ENCODE measurements at places on chromosomes 16 and 17. TPM values are rescaled to one million over a fixed set of nuclear protein-coding genes. Genes with fewer than 3 reads are reported as not detected.

DNA sequence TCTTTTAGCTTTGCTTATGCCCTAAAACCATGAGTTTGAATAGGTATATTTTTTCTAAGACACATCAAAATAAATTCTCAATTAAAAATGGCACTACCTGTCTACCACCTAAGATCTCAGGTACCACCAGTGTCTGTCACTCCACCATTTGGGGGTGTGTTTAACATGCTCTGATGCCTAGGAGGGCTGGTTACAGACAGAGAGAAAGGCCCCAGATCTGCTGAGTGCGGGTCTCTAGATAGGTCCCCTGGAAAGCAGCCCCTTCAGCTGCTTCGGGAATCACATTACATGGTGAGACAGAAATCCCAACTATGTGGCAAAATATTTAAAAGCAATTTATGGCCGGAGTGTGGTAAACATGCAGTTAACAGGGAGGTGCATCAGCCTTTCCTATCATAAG lies 653 bp upstream of the VAC14 start:
- no peak for DNase-seq

ABCC11 gene
- total RNA-seq = not detected

GRCh38 chr17:77405867-77406732 lies 265.3 kb downstream of the SEC14L1 start:
- DNase-seq = peak; percentile 62

DNA sequence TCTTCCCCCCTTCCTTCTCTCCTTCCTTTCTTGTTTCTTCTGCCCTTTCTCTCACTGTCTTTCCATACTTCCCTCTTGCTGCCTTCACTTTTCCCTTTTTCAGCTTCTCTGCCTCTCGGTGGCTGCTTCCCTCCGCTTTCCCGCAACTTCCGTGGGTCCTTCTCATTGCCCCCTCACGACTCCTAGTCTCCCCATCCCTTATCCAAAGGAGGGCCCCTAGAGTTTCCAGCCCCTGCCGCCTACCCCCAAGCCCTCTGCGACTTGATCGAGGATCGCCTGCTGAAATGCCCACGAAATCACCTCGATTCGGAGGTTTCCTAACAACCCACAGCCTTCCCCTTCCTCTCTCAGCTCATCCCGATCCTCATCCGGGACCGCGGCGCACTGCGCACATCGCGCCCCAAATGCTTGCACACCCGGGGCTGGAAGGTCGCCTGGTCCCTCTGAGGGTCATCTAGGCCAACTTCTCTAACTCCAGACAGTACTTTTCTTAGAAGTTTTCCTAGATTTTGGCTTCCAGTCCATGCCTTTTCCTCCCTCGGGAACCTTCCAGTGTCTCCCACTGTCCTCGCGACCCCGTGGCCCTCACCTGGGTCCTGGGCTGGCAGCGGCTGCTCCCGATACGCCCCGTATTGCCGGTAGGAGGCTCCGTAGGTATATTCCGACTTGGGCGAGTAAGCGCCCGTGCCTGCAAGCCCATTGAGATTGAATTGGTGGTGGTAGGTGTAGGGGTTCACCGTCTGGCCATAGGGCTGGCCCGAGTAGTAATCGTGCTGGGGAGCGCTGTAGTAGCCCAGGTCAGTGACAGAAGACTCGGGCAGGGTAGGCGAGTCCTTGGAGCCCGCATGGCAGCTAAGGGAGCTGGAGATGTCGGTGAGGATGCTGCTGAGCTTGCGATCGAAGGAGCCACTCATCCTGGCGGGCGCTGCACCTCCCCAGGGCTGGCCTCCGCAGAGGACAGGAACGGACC lies 654 bp downstream of the DLX3 start:
- DNase-seq = no peak

NOD2 gene
- total RNA-seq = 0.48 TPM

DNA sequence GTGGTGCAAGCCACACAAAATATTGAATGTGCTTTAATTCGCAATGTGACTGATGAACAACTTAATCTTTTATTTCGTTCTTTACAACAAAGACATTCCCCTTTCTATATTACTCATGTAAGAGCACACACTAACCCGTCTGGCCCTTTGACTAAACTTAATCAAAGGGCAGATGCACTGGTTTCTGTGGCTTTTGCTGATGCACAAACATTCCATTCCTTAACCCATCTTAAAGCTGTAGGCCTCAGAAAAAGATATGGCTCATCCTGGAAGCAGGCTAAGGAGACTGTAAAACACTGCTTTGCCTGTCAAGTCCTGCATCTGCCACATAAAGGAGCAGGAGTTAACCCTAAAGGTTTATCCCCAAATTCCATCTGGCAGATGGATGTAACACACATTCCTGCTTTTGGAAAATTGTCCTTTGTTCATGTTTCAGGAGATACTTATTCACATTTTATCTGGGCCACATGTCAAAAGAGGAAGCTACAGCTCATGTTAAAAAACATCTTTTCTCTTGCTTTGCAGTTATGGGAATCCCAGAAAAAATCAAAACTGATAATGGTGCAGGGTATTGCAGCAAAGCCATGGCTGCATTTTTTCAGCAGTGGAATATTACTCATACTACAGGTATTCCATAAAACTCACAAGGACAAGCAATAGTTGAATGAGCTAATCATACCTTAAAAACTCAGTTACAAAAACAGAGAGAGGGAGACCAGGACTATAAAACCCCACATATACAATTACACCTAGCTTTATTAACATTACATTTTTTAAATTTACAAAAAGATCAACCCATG lies 137.2 kb downstream of the AHSP start:
- no peak for DNase-seq

DNA sequence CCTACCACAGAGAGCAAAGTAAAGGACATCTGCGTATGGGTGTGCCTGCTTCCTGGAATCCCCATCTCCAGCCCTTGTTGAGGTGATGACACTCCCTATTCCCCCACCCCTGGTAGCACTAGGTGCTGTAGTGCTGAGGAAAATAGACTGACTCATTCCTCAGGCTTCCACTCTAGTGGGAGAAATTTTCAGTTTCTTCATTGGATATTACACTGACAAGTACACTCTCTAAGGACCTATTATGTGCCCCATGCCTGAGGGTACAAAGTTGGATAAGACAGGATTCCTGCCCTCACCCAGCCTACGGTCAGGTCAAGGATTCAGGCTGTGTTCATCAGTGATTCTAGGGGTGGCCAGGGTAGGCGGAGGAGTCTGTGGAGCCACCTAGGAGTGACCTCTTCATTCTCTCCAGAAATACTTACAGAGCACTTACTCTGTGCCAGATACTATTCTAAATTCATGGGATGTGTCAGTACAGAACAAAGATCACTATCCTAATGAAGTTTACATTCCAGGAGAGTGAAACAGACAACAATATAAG lies 4.5 kb upstream of the ZC3H7A start:
- no peak for DNase-seq

CDH13 gene
- 166 TPM for total RNA-seq

DNA sequence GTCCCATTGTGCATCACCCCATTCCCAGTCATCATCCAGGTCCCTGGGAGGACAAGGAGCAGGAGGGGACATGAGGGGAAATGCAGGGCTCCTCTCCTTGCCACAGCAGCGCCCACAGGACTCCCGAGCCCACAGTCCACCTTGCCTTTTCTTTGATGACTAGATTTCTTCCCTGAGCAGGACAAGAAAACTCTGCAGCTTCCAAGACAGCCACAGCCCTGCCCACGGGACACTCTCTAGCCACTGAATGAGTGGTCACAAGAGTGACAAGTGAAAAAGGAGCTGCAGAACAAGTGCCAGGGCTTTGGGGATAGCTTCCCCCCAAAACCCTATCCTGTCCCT lies 4.7 kb downstream of the NEURL4 start:
- no peak for DNase-seq

DNA sequence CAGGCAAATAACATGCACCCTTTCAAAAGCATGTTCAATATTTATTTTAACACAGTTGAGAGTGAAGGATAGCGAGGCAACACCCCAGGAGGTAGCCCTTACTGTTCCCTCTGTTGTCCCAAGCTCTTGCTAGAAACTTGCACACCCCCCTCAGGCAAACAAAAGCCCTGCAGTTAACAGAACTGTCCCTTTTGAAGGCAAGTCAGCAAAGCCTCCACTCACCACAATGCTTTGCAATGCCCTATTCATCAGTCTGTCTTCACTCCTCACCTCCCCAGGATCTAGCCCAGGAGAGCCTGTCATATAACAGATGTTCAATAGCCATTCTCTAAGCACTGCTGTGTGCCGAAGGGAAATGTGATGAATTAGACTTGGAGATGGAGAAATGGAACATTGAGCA lies 3.5 kb upstream of the CNEP1R1 start:
- DNase-seq = no peak

DNA sequence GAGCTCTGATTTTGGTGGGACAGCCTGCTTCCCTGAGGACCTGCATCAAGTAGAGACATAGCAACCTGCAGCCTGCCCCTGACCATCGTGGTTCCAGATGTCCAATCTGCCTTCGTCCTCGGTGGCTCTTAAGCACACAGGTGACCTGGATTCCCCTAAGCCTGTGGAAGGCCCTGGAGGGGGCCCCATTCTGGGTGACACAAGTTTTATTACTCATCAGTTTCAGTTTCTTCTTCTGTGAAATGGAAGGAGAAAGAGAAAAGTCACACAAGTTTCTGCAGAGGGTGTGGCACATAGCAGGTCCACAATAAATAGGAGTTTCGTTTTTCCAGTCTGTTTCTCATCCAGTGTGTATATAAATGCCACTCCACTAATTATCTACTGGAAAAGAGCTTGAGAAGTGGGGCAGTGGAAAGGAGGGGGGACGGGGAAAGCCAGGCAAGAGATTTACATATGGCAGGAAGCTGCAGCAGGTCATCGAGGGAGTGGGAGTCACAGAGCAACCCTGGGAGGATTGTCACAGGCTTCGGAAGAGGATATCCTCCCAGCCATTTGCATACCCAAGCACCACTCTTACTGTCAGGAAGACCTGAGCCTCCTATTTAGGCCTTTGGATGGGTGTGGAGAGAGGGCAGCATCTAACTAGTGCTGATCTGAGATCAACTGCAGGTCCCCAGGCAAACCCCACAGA lies 10.0 kb upstream of the NOS2 start:
- DNase-seq = no peak

DNA sequence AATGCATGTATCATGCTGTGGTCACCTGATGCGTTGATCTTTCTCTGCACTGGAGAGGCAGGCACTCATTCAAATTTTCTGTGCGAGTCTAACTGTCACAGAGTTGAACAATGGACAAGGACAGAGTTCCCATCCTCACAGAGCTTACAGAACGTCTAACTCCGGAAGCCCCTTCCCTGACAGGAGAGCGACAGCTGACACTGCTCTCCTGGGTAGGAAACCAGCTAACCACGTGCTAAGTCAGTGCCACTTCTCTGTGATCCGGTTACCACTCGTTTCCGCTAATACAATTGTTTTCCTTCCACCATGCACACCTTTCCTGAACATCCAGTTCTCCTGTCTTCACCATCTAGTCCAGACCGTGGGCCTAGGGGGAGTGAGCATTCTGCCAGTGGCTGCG lies 11.3 kb downstream of the KLHDC4 start:
- DNase-seq = no peak

GRCh38 chr16:75506574-75506973 lies 11.3 kb upstream of the CHST6 start:
- DNase-seq = no peak

DNA sequence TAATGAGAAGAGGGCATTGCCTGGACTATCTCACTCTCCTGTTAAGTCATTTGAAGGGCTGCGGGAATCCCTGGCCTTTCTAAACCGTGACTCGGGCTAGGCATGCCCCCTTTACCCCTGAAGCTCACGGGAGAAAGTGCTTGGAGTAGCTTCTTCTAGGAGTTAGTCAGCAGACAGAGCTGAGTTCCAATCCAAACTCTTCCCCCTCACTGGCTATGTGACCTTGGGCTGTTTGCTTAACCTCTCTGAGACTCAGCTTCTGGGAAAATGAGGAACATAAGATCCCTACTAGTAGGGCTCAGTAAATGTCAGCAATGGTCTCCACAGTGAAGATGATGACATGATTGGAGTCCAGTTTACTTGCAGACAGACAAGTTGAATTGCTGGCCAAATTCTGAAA lies 5.7 kb upstream of the B9D1 start:
- DNase-seq = no peak

ABCA3 gene
- total RNA-seq = 6.0 TPM

DNA sequence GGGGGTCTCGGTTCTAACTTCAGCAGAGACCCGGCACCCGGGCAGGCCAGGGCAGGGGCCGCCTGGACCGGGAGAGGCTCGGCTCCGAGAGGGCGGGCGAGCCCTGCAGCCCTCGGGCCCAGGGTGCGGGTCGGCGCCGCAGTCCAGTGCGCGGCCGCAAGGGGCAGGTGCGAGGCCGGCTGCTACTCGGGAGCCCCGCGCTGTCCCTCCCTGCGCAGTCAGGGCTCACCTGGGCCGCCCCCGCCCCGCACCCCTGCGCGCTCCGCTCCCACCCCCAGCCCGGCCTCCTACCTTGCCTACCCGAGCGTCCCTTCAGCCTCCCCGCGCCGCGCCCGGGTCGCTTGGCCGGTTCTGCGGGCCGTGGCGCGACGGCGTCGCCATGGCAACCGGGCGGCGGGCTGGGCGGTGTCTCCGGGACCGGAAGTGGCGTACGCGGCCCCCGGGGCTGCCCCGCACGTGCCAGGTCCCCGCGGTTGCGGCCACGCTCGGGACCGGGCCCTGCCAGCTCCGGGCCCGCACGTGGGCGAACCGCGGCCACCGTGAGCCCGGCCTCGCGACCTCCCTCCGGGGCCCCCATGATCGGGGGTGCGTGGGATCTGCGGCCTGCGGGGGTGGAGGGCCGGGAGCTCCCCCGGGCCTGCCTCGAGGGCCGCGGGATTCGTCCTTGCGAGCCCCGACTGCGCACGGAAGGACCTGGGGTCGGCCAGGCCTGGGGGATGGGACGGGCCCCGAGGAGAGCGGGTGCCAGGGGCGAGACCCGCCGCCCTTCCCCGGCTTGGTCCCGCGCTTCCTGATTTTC lies at the start of gene CYB561:
TSS of gene CYB561 (minus strand) at position 353 of the 799 bp plus-strand sequence. CDS start 8,759 bp downstream, outside the sequence.
- DNase-seq = peak; percentile 86

- peak; percentile 22 for DNase-seq
Measured at GRCh38 chr16:50298591-50299507, 32.5 kb downstream of the ADCY7 start.

BCAR1 gene
- total RNA-seq = 75.4 TPM

DNA sequence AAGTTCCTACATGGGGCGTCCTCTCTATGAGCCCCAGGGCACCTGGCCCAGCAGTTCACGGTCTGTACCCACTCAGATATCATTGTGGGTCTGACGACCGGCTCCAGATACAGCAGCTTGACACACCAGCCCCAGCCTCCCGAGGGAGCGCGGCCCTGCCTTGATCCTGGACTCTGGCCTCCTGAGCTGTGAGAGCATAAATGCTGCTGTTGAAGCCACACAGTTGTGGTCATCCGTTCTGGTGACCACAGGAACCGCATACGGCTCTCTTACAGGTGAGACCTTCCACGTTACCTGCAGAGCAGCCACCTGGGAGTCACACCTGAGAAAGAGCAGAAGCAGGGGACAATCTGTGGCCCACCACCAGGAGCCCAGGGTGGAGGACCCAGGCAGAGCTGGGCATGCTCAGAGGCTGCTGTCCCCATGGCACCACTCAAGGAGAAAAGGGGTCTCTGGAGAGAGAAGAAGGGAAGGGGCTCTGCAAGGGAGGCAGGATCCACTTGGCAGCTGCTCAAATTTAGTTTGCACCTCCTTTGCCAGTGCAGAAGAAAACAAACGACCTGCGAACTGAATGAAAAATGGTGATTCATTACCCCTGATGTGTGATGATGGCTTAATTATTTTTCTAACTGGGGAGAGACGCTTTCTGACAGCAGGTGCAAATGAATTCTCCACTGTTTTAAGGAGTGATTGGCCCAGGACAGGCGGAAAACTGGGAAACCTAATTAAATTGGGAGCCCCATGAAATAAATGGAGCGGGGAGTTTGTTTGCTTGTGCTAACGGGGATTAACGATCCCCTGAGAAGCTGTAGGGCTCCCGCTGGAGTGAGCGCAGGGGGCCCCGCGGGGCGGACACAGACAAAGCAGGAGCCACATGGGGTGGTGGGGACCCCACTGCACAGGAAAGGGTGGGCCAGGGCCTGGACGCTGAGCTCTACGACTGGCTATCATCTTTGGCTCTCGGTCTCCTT lies 208.9 kb downstream of the RBFOX3 start:
- no peak for DNase-seq
